Tibial nerve (tissue), 4 donors: ENCODE measurements at places on chromosomes 2 and 18. TPM values are rescaled to one million over a fixed set of nuclear protein-coding genes. Genes with fewer than 3 reads are reported as not detected.

ZNF804A gene
- 0.44 TPM for total RNA-seq

DNA sequence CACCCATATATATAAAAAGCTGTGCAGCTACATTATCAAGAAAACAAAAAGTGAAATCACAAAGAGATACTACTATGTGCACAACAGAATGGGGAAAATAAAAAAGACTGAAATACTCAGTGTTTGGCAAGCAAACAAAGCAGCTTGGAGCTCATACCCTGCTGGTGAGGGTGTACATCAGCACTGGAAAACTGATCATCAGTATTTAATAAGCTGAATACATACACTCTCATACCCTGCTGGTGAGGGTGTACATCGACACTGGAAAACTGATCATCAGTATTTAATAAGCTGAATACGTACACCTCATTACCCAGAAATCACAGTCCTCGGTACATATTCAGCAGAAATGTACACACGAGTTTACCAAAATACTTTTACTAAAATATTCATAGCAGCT is 220.8 kb downstream of the SPP2 start:
- H3K4me1 ChIP-seq = no peaks in the 10 kb centered on the region
- no peak overlapping the region for H3K4me3 ChIP-seq
- H3K36me3 ChIP-seq = no peaks in the 10 kb centered on the region
- no peak overlapping the region for H3K27ac ChIP-seq
- no peak for DNase-seq
- no peaks in the 10 kb centered on the region for H3K27me3 ChIP-seq

ATOH8 gene
- 170 TPM for total RNA-seq

KLHL29 gene
- 52.0 TPM for total RNA-seq

- H3K36me3 ChIP-seq = no peaks in the 10 kb centered on the region
- H3K27ac ChIP-seq = no peak overlapping the region
- no peaks in the 10 kb centered on the region for H3K27me3 ChIP-seq
- H3K4me1 ChIP-seq = no peaks in the 10 kb centered on the region
Observed at GRCh38 chr18:2480536-2480935, 90.8 kb downstream of the METTL4 start.

DNA sequence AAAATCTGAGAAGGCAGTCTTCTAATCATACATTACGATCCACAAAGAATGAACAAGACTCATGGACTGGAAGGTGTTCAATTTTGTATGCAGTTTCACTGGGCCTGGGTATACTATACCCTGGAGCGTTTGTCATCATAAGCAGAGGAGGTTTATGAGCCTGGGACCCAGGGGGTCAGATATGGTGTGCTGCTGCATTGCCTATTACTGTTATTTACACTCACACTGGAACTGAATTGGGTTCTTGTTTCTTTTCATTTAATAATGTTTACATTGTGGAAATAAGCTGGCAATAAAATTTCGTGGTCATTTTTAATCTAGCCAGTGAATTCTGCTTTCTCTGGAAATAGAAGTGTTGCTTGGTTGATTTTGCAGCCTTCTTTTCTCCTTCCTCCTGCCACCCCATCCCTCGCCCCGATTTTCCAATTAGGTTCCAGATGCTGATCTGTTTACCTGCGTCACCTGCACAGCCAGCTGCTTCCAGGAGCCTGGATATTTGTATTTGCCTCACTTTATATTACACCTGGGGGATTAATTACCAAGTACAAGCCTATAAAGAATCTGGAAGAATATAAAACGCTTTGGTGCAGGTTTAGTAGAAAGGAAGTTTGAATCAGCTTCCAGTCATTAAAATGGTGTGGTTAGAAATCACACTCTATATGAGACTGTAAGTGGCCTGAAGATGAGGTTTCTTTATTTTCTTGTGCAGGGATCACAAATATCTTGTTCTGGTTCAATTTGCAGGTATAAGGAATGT is 234.4 kb downstream of the SOCS6 start:
- H3K4me3 ChIP-seq = no peak overlapping the region
- no peaks in the 10 kb centered on the region for H3K27me3 ChIP-seq
- no peaks in the 10 kb centered on the region for H3K36me3 ChIP-seq
- H3K27ac ChIP-seq = no peak overlapping the region
- H3K4me1 ChIP-seq = no peaks in the 10 kb centered on the region

- H3K4me1 ChIP-seq = no peaks in the 10 kb centered on the region
- H3K4me3 ChIP-seq = no peak overlapping the region
- H3K27ac ChIP-seq = no peak overlapping the region
- H3K36me3 ChIP-seq = no peaks in the 10 kb centered on the region
Observed at GRCh38 chr18:25100418-25100817, 251.5 kb downstream of the ZNF521 start.

- DNase-seq = peak; percentile 51
- H3K4me3 ChIP-seq = peak overlapping the region; percentile 20
- peaks cover 80% of the 10 kb centered on the region for H3K4me1 ChIP-seq
- no peaks in the 10 kb centered on the region for H3K27me3 ChIP-seq
- peak overlapping the region; percentile 70 for H3K27ac ChIP-seq
- no peaks in the 10 kb centered on the region for H3K36me3 ChIP-seq
Observed at GRCh38 chr2:240962300-240963064, 35.9 kb upstream of the SNED1 start.

ZNF385B gene
- 2.3 TPM for total RNA-seq

PIEZO2 gene
- 17.0 TPM for total RNA-seq

C1QL2 gene
- total RNA-seq = not detected

- no peak overlapping the region for H3K27ac ChIP-seq
- DNase-seq = peak; percentile 27
- H3K4me3 ChIP-seq = no peak overlapping the region
- H3K27me3 ChIP-seq = no peaks in the 10 kb centered on the region
- no peaks in the 10 kb centered on the region for H3K36me3 ChIP-seq
Observed at GRCh38 chr18:22223254-22223964, 54.0 kb downstream of the GATA6 start.

- H3K36me3 ChIP-seq = no peaks in the 10 kb centered on the region
- H3K27ac ChIP-seq = no peak overlapping the region
- H3K27me3 ChIP-seq = no peaks in the 10 kb centered on the region
- no peak for DNase-seq
Observed at GRCh38 chr2:200308546-200309295, 2.2 kb downstream of the SPATS2L start.

SERPINB11 gene
- total RNA-seq = not detected

COMMD1 gene
- 49.2 TPM for total RNA-seq
